ENCODE measurements at places on chromosomes 7 and 10.
A peak's percentile ranks its signal among the peaks of the same experiment; 100 is the strongest.

- DNase-seq = no peak
Measured at GRCh38 chr10:62335326-62335725, 38.8 kb upstream of the ZNF365 start.

GRCh38 chr7:137590756-137591305 lies 247.3 kb upstream of the PTN start:
- DNase-seq = no peak

- no peak for DNase-seq
Measured at GRCh38 chr10:29083096-29083495, 205.8 kb upstream of the LYZL1 start.

GRCh38 chr10:120279196-120279595 lies 177.8 kb upstream of the PLPP4 start:
- DNase-seq = no peak

- DNase-seq = no peak
Measured at GRCh38 chr10:65786279-65786678, 1139.6 kb upstream of the LRRTM3 start.

- peak; percentile 44 for DNase-seq
Measured at GRCh38 chr7:50264908-50265307, 39.6 kb upstream of the IKZF1 start.

- no peak for DNase-seq
Measured at GRCh38 chr10:79585870-79586527, 24.7 kb upstream of the SFTPA1 start.

GRCh38 chr10:112852306-112852705 lies 97.7 kb upstream of the TCF7L2 start:
- no peak for DNase-seq

DNA sequence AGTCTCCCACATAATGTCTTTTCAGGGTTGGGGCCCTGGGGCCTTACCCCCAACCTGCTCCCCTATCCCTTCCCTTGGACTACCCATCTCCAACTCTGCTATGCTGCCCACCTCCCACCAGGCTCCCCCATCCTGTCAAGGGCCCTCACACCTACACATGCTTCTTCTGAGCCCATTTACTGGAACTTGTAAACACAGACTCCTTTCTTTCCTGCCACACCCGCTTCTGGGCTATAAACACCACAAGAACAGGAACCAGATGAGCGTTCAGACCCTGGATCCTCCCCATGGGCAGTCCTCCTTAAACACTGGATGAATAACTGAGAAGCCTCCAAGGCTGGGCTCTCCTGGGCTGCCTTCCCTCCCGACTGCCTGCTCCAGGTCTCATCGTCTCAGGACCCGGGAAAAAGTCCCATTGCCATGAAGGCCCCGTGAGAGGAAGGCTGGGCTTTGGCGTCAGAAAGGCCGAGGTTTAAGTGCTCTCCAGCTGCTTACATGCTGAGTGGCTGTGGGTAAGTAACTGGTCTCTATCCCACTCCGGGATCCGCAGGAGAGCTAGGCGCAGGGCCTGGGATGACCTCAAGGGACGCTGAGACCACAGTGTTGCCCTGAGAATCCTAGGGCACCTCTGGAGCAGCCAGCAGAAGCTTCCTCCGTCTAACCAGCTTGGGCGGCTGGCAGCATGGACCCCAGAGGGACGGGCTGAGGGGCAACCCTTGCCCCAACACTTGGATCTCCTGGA lies 15.6 kb upstream of the CRHR2 start:
- no peak for DNase-seq

GRCh38 chr10:3719024-3719843 lies 65.8 kb downstream of the KLF6 start:
- DNase-seq = no peak

DNA sequence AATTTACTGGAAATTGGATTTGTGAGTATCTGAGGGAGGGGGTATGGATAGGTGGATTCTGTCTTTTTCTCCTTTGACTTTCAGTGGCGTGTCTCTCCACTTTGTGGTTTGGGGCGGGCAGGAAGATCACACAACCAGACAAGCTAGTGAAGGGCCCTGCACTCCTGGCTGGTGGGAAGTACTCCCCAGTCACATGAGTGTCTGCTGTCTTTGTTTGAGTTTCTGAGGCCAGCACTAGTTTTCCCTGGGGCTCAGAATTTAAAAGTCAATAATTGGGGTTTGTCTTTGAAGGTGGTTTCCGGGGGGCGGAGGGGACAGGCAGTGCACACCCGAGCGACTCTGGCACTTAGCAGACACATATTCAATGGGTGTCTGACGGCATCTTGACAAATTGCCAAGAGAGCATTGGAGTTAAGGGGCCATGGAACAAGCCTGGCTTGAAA lies 120.1 kb downstream of the WDFY4 start:
- no peak for DNase-seq

DNA sequence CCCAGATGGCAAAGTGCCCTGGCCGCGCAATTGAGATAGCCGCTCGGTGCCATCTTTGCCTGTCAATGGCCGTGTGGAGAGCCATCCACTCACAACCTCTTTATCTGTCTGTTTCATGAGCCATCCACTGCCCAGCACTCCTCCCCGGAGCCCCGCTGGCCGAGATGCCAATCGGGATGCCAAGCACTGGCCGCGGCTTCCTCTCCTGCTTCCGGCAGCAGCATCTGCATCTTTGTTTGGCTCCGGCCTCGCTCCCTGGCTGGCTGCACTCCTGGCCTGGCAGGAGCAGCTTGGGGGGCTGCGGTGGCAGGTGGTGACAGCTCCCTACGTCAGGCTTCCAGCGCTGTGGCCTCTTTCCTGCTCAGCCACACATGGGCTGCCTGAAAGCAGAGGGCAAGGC lies 231.7 kb downstream of the USP6NL start:
- DNase-seq = no peak

DNA sequence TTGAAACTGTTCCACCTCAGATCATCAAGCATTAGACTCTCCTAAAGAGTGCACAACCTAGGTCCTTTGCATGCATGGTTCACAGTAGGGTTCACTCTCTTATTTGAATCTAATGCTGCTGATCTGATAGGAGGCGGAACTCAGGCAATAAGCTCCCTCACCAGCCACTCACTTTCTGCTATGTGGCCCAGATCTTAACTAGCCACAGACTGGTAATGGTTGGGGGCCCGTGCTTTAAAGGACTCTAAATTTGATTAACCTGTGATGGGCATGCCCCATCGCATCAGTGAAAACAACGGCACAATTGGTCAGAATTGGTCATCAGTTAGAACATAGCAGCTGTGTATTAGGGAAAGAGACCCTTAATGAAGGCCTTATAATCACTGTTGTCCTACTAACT lies 753.7 kb upstream of the SORCS1 start:
- no peak for DNase-seq

DNA sequence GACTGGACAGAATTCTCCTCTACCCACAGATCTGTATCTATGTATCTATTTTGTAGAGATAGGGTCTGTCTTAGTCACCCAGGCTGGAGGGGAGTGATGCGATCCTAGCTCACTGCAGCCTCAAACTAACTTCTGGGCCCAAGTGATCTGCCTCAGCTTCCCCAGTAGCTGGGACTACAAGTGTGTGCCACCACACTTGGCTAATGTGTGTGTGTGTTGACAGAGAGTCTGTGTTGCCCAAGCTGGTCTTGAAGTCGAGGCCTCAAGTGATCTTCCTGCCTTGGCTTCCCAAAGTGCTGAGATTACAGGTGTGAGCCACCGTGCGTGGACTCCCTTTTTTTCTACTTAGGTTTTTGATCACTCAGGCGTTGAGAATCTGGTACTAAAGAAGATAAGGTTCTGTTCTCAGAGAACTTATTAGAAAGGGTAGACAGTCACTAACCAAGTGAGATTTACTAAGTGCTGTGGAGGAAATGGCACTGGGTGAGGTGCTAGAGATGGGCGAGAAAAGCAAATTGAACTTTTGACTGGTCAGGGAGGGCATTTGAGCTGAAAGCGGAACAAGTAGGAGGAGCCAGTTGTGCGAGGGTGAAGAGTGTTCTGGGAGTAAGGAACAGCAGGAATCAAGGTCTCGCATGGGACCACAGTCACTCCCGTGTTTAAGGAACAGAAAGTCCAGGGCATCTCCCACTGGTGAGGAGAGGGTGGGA lies 18.0 kb downstream of the NDUFB2 start:
- no peak for DNase-seq

DNA sequence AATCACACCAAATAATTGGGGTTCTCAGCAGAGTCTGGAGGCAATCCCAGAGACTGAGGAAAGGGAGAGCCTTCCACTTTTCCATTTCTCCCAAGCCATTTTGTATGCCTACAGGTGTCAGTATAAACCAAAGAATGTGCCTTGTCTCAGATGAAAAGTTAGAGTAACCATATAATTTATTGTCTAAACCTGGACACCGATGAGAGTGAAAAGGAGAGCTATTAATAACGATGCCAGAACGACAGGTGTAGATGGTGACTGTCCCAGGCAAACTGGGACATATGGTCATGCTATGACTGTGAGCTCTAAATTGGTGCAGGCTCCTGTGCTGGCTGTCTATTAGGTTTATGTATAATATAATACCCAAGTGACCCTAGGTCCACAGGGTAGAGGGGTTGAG lies 219.6 kb downstream of the ARHGAP12 start:
- DNase-seq = no peak

- DNase-seq = no peak
Measured at GRCh38 chr10:96380821-96381220, 22.0 kb upstream of the OPALIN start.

- DNase-seq = no peak
Measured at GRCh38 chr10:131249238-131249954, 62.1 kb downstream of the TCERG1L start.

DNA sequence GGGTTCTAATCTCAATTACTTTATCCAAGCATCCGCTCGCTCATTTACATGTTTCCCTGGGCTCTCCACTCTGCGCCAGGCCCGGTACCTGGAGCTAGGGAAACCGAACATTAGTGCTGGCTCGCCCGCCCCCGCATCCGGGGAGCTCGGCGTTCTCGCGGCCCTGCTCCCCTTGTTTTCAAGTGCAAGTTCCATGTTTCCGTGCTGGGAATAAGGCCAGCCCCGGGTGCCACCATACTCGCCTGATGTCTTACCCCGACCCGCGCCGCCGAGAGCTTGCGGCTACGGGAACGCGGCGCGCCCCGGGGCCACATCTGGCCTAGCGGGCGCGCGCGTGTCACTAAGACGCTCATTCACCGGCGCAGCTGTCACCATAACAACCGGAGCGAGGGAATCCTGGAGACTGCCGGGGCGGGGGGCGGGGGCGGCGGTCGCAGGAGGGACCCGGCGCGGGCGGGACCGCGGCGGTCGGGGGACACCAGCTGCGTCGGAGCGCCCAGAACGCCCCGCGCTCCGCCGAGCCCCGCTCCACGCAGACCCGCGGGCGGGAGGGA lies at the start of gene NEURL1:
Gene NEURL1, plus strand, starts transcription at position 344 of the 554 bp plus-strand sequence. CDS start 683 bp downstream, outside the sequence.
- DNase-seq = peak; percentile 8

DNA sequence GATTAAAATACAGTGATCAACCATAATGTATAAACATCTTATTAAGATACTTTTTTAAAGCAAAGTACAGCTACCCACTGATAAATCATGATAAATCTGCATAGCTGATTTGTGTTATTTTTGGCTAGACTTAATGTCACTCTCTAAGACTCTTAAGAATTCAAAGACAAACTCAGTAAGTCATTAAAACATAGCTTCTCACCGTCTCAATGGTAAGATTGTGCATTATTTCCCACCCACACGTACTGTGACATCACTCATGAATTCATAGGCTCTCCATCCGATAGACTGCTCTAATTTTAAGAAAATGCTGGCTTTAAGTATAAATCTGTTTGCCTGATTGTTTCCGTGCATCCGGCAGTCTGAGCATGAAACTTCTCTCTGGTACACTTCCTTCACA lies 266.1 kb downstream of the GLI3 start:
- no peak for DNase-seq

GRCh38 chr7:18623389-18623788 lies 127.8 kb downstream of the HDAC9 start:
- no peak for DNase-seq

DNA sequence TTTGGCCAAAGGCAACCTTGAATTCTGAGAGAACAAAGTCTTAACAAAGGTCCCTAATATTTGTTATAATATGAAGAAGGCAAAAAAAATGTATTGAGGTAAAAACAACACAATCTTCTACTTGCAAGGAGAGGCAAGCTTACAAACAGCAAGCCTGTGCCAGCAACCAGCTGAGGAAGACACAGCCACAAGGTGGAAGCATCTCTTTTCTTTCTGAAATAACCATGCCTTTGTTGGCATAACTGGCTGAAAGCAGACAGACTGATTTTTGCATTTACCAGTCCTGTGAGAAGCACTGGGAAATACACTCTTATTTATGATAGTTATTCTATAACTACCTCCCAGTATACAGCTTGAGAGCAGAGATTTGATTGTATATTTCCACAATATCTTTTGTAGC lies 292.0 kb downstream of the PHTF2 start:
- no peak for DNase-seq

GRCh38 chr7:40162516-40162915 lies 27.7 kb downstream of the SUGCT start:
- DNase-seq = no peak

- DNase-seq = no peak
Measured at GRCh38 chr7:98553666-98554065, 63.4 kb upstream of the NPTX2 start.

GRCh38 chr7:24982917-24983316 lies 2.9 kb upstream of the OSBPL3 start:
- no peak for DNase-seq

DNA sequence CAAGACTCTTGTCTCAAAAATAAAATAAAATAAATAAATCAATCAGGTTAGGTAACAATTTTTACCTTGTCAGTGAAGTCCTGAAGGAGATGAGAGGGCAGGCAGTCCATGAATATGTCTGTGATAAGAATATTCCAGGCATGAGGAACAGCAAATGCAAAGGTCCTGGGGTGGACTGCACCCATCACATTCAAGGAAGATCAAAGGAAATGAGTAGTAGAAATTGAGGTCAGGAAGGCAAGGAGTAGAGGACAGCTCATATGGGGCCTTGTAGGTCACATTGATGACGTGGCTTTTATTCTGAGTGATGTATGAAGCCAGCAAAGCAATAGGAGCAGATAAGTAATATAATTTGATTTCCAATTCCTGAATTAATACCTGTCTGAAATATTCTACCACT lies 76.5 kb upstream of the TCF7L2 start:
- no peak for DNase-seq

GRCh38 chr10:124357561-124357885 lies 61.2 kb downstream of the OAT start:
- no peak for DNase-seq

DNA sequence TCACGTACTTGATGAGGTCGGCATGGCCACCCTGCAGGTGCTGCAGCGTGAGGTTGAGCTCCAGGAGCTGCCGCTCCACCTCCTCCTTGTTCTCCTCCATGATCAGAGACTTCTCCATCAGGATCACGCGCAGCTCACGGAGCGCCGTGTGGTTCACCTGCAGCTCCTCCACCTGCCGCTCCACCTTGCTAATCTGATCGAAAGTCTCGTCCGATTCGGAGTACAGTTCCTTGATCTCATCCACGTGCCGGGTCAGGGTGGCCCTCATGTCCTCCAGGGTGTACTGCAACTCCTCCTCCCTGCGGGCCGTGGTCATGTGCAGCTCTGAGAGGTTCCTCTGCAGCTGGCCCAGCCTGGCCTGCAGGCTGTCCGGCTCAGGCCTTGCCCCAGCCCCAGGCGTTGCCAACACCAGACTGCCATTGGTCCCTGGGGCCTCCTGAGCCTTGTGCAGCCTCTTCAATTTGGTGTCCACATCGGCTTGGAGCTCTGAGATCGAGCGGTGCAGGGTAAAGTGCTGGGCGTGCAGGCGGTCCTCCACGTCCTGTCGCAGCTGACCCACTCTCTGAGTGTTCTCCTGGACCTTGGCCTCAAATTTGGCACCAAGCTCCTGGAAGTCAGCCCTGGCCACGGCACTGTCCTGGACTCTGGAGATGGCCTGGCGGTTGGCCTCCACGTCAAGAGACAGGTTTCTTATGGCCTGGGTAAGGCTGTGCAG lies 13.9 kb downstream of the MMRN2 start:
- DNase-seq = no peak

- DNase-seq = no peak
Measured at GRCh38 chr10:48536916-48537890, 67.7 kb downstream of the ARHGAP22 start.

- no peak for DNase-seq
Measured at GRCh38 chr7:94060752-94061151, 56.6 kb upstream of the BET1 start.

Data from stimulated activated naive CD4-positive, alpha-beta T cell treated with Interleukin-2 at 50 U/mL for 16 hours (primary cell).